ENCODE measurements at places on chromosomes 4 and X. TPM values are rescaled to one million over a fixed set of nuclear protein-coding genes. Genes with fewer than 3 reads are reported as not detected.
A peak's percentile ranks its signal among the peaks of the same experiment; 100 is the strongest.

GRCh38 chr4:170697045-170697444 lies 607.3 kb upstream of the AADAT start:
- DNase-seq: no peak

Gene HNRNPH2
- total RNA-seq: 46.0 TPM

DNA sequence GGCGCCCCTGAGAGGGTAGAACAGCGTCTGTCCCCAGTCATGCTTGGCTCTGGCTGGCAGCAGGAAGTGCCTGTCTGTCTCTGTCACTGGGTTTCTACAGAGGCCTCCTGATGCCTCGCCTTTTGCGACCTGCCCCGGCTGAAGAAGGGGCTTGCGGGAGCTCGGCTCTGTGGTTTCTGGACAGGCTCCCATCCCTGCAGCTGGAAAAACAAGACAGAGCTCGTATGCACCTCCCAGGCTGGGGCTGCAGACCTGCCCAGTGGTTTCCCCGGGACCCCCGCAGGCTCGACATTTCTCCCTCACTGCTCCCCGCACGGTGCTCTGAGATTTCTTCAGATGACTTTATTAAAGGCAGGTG lies 57.0 kb upstream of the SORCS2 start:
- DNase-seq: no peak

Gene SOWAHB
- total RNA-seq: 0.13 TPM

- peak; percentile 67 for DNase-seq
Observed at GRCh38 chr4:93199492-93199891, 629.1 kb upstream of the ATOH1 start.

Gene UBE2D3
- total RNA-seq: 378 TPM

DNA sequence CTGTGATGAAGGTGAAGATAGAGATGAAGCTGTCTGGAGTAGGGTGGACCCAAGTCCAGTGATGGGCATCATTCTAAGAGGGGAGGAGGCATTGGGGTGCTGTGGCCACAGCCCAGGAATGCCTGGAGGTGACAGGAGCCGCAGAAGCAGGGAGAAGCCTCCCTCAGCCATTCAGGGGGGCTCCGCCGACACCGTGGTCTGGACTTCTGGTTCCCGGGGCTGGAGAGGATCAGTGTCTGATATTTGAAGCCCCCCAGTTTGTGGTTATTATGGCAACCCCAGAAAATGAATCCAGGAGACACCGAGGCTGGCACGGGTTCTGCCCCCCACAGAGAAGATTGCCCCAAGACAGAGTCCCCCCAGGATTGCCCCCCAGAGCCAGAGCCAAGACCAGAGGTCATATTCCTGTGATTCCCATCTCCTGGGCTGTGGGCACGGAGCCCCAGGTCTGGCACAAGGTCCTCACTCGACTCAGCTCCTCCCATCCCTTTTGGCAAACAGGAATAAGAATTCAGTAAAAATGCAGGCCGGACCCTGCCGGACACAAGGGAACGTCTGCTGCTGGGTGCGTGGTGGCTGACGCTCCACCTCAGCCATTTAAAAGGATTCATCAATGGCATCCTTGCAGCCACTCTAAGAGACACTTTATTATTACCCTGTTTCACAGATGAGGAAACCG lies 116.6 kb downstream of the CPZ start:
- no peak for DNase-seq

DNA sequence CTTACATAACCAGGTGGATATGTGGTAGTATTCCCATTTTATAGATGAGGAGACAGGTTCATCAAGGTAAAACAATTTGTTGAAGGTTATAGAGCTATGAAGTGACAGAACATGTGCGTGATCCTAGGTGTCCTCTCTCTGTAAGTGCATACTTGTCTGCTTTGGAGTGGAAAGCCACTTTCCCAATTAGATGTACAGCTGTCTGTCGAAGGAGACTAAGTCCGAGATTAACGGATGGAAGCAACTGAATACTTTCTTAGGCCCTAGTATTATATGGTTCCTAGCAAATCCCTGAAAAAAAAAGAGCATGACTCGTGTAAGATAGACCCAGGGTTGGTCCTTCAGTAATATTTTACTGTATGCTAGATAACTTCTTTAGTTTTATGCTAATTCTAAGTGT lies 19.7 kb downstream of the TMEM131L start:
- no peak for DNase-seq

Gene SH2D1A
- 0.71 TPM for total RNA-seq

DNA sequence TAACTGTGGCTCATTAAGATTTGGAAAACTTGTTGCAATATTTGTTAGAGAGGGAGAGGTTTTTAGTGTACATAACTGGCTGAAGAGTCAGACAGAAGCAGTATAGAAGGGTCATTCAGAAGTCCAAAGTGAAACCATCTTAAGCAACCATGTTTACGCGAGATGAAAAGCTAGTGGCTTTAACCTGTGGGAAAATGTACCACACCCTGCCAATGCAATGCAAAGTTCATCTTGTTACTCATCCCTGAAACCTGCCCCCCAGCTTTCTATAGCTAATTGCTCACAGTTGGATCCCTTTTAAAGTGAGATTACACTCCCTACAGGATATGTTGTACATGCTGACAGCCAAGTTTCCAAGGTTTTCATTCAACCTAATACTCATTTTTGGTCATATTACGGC lies 96.7 kb upstream of the RAPGEF2 start:
- peak; percentile 86 for DNase-seq

DNA sequence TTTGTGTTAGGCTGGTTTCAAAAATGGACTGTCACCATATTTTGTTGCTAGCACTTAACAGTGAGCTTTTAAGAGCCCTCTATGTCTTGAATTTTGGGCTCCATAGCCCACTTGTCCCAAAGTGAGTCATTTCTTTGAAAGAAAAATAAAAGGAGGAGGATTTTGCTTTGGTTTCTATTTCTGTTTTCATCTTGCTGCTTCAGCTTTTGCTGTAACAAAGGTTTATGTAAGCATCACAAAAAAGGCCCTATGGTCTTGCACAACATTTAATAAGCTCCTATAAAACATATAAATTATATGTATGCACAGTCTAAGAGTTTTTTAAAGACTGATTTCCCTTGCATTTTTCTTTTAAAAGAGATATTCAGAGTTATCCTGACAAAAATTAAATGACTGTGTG lies 105.2 kb downstream of the PHOX2B start:
- DNase-seq: no peak

- DNase-seq: peak; percentile 37
Observed at GRCh38 chr4:38046727-38047489, 86.7 kb downstream of the PTTG2 start.

GRCh38 chrX:153782313-153782712 lies 1.5 kb downstream of the SRPK3 start:
- peak; percentile 14 for DNase-seq

- no peak for DNase-seq
Observed at GRCh38 chr4:1255151-1255550, 6.2 kb upstream of the CTBP1 start.

Gene PDGFRA
- total RNA-seq: 0.66 TPM

- DNase-seq: no peak
Observed at GRCh38 chr4:175951794-175952193, 113.8 kb upstream of the WDR17 start.

Gene PKD2
- 10.8 TPM for total RNA-seq

DNA sequence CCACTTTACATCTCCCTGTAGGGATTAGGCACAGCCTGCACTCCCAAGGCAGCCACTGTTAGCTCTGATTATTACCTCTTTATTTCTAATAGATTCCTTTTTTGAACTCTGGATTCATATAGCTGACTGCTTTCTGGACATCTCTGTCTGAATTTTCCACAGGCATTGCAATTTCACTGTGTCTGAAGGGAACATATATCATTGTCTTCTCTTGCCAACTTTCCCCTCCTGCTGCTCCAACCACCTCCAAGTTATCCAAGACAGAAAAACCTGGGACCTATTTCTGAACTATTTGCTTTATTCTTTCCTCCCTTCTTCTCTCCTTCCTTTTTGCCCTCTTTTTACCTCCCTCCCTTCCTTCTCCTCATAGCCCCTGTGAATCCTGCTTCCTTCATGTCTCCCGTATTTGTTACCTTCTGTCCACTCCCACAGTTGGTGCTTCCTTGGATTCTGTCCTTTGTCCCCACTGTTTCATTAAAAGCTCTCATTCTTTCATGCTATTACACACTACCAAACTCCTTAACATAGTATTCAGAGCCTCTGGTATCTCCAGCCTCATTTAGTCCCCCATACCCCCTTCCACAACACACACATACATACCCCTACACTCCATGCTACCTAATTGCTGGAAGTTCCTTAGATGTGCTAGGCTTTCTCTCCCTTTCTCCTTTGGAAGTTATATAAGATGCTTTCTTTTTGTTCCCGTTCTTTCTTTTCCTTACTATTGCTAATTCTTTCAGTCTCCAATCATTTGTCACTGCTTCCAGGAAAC lies 34.7 kb downstream of the FGF2 start:
- no peak for DNase-seq

Gene SPIN2B
- 9.1 TPM for total RNA-seq

GRCh38 chr4:108937066-108937465 lies 174.2 kb upstream of the ETNPPL start:
- DNase-seq: no peak

- DNase-seq: no peak
Observed at GRCh38 chr4:57136281-57136680, 26.1 kb upstream of the IGFBP7 start.

GRCh38 chrX:40867352-40867751 lies 132.0 kb upstream of the MED14 start:
- DNase-seq: peak; percentile 40

DNA sequence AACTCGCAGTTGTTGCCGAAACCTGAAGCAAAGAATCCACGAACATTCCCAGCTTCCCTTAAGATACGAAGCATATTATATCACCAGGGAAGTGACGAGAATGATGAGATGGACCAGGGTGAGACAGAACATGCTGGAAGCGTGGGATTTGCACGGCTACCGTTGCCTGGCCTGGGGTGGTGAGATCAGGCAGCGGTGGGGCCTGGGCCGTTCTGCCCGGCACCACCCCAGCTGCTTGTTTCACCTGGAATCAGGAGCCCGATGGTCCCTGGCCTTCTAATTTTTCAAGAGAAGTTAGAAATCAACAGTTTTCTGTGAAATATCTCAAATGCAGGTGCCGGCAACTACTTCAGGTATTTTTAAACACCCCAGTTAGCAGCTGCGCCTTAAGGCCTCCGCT lies 5.7 kb downstream of the CLDN22 start:
- no peak for DNase-seq

DNA sequence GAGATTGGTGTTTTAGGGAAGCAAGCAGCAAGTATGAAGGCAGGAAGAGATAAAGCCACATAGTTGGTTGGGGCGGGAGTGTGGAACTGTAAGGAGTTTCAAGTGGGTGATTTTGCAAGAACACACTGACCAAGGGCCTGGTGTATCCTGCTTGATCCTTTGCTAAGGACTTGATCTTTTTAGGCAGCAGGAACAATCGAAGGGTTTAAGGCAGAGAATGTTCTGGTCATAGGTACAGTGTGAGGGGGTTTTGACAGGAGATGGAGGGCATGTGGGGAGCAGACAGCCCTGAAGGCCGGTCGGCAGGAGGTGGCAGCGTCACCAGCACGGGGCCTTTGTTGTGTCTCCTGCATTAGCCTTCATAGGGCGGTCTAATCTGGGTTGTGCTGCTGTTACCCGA lies 54.7 kb downstream of the FAM193A start:
- no peak for DNase-seq

DNA sequence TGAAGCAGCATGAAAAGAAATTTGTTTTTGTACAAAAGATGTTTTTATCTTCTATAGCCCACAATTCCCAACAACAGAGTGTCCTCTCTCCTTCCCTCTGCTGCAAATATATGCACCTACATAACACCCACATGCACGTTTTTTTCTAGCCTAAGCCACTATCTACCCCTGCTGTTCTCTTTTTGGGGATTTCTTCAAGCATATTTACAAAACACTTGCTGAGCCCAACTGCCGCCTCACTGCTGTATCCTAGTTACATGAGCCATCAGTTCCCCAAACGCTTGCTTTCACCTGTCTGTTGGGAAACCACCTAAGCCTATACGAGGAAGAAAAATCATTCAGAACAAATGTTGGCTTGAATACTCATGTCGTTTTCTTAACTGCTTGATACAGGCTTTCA lies 127.2 kb downstream of the CHRNA9 start:
- no peak for DNase-seq

GRCh38 chrX:139850968-139851367 lies 81.9 kb downstream of the ATP11C start:
- no peak for DNase-seq

Gene TEX13C
- total RNA-seq: not detected

Gene SPACA5
- total RNA-seq: not detected

DNA sequence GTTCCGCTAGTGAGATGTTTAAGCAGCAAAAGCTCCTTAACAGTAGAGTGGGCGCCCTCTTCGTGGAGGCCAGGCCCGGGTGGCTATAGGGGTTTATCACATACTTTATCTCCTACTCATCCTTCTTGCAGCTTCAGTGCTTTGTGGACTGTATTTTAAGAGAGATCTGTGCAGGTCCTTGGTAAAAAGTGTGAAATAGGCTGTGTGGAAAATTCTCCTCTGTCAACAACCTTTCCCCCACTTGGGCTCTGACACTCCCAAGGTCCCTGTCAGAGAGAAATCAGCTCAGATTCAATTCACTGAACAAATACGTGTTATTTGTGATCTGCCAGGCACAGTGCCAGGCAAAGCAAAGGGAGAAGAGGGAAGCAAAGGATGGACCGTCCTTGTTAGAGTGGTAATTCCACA lies 214.3 kb upstream of the PPARGC1A start:
- DNase-seq: no peak

GRCh38 chrX:17453788-17454187 lies 78.8 kb downstream of the NHS start:
- DNase-seq: peak; percentile 27

Gene PDLIM3
- total RNA-seq: 0.66 TPM

- DNase-seq: peak; percentile 19
Observed at GRCh38 chr4:147772459-147772969, 40.6 kb downstream of the ARHGAP10 start.

Gene ATP1B4
- total RNA-seq: not detected

Gene FOXR2
- not detected for total RNA-seq

DNA sequence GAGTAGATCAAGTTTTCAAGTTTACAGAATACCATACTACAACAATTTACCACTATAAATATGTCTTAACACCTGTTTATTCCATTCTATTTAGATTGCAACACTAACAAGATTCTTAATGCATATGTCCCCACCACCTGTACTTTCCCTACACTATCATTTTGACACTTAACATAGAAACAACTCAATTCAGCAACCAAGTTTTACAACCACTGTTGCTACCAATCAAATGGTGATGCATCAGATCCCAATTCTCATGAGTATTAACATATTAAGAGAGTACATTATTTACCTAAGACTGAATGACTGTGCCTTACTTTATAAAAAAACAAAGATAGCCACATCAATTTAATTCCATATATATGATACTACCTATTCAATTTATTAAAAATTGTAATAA lies 49.4 kb downstream of the EIF4E start:
- DNase-seq: no peak

Gene MAP7D2
- total RNA-seq: 0.83 TPM

Gene ZNF157
- total RNA-seq: not detected

- DNase-seq: no peak
Observed at GRCh38 chr4:8904666-8905065, 33.0 kb upstream of the HMX1 start.

Gene KCNIP4
- total RNA-seq: not detected

- peak; percentile 42 for DNase-seq
Observed at GRCh38 chrX:39152106-39152649, 350.9 kb downstream of the MID1IP1 start.

Measured in A673 (cell line).